ENCODE measurements at places on chromosomes 3 and 15.

DNA sequence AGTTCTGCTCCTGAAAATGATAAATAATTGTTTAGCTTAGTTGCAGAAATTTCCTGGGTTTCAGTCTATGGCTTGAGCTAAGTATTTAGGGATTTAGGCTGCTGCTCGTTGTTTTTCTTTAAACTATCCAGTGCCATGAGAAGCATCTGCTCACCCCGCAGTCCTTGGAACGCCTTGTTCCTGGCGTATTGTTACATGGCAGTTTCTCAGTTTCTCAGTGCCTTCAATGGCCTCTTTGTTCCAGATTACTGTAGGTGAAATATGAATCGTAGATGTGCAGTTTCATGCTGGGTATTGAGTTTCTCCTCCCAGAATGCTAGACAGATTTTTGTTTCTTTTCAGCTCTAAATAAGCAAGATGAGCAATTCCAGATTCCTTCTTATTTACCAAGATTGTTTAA lies 269.5 kb upstream of the GBE1 start:
- DNase-seq: peak; percentile 28

DNA sequence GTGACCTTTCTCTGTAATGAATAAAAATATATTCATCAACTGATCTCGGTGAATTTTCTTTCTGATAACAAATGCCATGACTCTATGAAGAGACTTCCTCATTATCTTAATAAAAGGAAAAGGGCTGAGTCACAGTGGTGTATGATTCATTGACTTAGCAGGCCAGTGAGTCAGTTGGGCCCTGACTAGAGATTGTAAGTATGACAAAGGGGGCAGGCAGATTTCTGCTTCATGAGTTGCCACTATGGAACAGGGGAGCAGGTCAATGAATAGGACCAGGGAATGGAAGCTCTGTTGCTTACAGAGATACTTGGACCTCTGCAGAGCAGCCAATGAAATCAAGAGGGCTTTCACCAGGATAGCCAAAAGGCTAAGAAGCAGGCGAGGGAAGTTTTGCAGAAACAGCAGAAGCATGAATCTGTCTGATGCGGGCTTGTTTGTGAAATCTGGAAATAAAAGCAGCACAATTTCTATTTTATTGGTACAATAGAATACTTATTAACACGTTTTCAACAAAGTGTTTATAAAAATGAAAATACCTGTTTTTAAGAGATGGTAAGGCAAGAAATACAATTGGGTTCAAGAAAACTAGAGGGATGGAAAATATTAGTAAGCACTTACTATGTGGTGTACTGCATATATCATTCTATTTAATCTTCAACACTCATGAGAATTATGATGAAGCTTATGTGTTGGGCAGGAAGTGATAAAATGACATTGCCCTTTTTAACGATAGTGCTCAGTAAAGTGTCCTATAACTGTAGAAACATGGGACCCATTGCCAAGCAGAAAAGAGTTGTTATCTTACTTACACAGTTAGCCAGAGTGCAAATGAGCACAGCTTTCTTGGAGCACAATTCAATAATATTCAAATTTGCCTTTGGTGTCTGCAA lies 169.8 kb upstream of the MYRIP start:
- peak; percentile 88 for DNase-seq

GRCh38 chr15:57697588-57697987 lies 8.9 kb upstream of the POLR2M start:
- no peak for DNase-seq

DNA sequence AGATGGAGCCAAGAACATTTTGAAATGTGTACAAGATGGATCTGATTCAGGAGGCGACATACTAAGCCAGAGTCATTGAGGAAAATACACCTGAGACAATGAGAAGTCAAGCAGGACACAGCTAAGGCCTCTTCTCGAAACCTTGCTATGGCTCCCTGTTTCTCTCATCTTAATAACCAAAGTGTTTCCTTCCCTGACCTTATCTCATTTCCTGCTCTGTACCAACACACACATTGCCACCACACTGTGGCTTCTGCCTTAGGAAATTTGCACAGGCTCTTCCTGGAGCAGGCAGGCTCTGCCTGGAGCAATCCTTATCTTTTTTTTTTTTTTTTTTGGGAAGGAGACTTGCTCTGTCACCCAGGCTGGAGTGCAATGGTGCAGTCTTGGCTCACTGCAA lies 36.6 kb downstream of the OXSM start:
- DNase-seq: no peak

- DNase-seq: no peak
Measured at GRCh38 chr15:36959746-36960145, 140.6 kb downstream of the MEIS2 start.

Measured in skeletal muscle cell (primary cell).